ENCODE measurements at places on chromosomes 5 and 9. TPM values are rescaled to one million over a fixed set of nuclear protein-coding genes. Genes with fewer than 3 reads are reported as not detected.

DNA sequence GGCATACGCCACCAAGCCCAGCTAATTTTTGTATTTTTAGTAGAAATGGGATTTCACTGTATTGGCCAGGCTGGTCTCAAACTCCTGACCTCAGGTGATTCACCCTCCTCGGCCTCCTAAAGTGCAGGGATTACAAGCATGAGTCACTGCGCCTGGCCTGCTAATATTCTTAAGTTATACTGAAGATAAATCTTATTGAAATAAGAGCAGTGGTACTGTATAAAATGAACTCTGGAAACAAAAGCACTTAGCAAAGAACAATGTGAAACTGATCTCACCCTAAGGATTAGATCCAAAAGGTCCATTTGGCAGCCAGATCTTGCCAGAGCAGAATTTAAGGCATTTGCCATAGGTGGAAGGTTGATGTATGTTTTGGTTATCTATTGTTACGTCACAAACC is 27.1 kb downstream of the CYSTM1 start:
- no peak for DNase-seq

- no peak for DNase-seq
Observed at GRCh38 chr5:51397996-51398395, 14.7 kb downstream of the ISL1 start.

SAPCD2 gene
- total RNA-seq: 31.1 TPM

SPATA31C1 gene
- total RNA-seq: 1.4 TPM

HRH2 gene
- 1.7 TPM for total RNA-seq

DNA sequence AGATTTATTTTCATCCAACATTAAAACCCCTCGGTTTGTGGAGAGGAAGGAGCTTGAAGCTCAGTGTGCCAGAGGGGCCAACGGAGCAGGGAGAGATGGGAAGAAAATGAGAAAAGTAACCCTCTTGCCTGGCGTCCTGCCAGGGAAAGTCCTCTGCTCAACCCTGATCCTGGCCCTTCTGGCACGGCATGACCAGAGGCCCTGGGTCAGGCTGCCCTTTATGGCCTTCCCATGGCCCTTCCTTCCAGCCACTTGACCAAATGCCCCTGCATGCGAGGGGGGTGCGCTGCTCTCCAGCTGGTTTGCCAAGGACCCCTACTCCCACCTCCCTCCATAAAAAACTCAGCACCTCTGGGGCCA is 43.8 kb downstream of the SPRY4 start:
- no peak for DNase-seq

- DNase-seq: no peak
Observed at GRCh38 chr5:143337946-143338345, 65.5 kb downstream of the NR3C1 start.

GRCh38 chr5:32498484-32498883 is 53.9 kb upstream of the ZFR start:
- no peak for DNase-seq
